NCI-H1930 (cell line): ENCODE measurements at places on chromosomes 3 and 15.

- no peak for DNase-seq
Observed at GRCh38 chr3:82558081-82558480, 796.6 kb upstream of the GBE1 start.

DNA sequence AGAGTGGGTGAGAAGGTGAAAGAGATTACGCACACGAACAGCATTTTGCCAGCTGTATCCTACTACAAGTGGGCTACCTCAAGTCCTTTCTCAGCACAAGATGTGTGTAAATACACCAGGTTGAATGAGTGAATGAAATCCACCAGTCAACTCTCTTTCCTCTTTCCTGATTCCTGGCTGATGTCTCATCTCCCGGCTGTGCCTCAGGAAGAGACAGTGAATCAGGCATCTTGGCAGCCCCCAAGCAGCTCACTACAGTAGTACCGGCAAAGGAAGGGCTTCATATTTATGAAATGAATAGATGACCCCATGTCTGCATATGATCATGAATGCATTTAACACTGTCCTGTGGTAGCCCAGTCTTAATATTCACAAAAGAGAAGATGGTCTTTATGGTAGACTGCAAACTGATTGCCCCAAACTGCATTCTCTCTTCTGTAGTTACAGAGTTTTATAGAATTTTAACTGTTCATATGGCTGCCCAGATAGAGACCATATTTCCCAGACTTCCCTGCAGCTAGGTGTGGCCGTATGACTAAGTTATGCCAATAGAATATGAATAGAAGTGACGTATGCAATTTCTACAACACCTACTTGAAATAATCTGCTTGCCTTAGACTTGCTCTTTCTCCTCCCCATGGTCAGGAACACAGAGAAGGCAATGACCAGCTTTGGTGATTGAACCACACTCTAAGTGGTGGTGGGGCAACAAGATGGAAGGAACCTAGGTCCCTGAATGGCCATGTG lies 22.7 kb downstream of the MGLL start:
- DNase-seq, result no peak

DNA sequence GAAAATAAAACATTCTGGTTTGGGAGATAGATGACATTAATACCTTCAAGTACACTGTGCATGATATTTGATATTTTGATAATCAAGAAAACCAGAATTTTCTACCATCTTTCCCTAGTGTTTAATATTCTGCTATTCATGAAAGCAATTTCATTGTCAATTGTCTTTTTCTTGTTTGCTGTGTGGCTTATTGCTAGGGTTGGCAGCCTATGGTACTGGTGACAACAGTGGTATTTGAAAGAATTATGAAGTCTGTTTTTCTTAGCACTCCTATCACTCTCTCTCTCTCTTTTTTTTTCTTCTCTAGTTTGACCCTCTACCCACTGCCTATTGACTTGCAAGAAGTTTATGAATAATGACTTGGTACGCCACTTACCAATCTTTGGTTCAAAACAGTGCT lies 15.4 kb downstream of the RNF13 start:
- DNase-seq, result no peak

DNA sequence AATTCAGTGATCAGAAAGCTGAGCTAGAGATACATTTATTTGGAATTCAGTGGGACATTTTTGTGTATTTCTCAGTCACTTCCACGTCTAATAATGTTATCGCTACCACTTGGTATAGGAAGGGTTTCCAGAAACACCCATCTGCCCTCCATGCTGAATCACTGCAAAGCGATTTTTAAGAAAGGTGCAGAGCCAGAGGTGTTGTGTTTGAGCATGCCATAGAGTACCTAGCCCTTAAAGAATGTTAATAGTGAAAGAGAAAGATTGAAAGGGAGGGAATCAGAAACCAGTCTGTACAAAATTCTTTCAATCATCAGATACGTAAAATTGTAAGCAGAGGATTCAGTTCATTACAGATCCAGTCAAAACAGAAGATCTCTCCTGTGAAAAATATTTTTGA lies 80.1 kb upstream of the ARL6 start:
- no peak for DNase-seq

- no peak for DNase-seq
Observed at GRCh38 chr15:93312891-93313486, 224.0 kb upstream of the RGMA start.

- DNase-seq, result no peak
Observed at GRCh38 chr15:50665938-50666337, 20.7 kb downstream of the TRPM7 start.

DNA sequence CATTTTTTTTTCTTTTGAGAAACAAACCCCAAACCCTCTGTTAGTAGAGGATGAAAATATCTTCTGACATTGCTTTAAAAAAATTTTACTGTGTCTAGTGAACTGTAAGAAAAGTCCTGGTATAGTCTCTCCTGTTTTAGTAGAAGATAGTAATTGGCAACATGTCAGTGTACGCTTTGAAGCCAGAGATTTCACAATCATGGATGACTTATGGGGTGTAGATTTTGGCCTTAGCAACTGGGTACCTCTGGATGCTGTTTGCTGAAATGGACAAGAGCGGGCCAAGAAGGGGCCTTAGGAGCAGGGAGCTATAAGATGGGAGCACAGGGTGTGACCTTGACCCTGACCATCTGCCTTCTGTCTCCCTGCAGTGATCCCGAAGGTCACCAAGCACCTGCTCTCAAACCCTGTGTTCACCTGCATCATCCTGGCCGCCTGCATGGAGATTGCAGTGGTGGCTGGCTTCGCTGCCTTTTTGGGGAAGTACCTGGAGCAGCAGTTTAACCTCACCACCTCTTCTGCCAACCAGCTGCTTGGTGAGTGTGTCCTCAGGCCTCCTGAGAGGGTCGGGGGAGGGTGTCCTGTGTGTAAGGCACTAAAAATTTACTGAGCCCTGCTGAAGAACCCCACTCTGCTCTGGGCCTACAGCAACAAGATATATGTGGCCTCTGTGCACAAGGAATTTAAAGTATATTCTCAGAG lies 266.7 kb downstream of the SLCO3A1 start:
- DNase-seq, result no peak

GRCh38 chr15:79990280-79990996 lies 19.4 kb upstream of the BCL2A1 start:
- no peak for DNase-seq

GRCh38 chr15:62895139-62895866 lies 147.2 kb upstream of the TPM1 start:
- no peak for DNase-seq

GRCh38 chr3:124652009-124652408 lies 78.2 kb upstream of the UMPS start:
- no peak for DNase-seq

GRCh38 chr15:92780843-92781242 lies 119.3 kb upstream of the CHD2 start:
- DNase-seq, result no peak

- no peak for DNase-seq
Observed at GRCh38 chr15:82081914-82082762, 36.3 kb upstream of the MEX3B start.

DNA sequence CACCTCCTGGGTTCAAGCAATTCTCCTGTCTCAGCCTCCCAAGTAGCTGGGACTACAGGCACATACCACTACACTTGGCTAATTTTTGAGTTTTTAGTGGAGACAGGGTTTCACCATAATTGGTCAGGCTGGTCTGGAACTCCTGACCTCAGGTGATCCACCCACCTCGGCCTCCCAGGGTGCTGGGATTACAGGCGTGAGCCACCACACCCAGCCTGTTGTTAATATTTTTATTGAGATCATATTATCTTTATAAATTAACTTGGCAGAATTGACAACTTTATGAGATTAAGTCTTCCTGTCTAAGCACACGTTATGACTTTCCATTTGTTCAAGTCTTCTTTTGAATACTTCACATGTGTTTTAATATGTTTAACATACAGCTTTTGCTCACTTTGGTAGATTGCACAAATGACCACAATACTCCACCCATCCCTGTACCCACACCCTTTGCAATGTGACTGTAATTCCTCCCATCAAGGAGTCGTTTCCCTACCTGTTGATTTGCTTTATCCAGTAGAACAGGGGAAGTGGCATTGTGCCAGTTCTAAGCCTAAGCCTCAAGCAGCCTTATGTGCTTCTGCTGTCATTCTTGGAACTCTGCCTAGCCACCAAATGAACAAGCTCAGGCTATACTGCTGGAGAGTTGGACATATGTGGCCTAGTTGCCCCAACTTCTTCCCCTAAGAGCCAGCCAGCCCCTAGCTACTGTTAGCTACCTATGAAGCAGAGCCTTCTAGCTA lies 8.2 kb downstream of the XYLB start:
- no peak for DNase-seq

DNA sequence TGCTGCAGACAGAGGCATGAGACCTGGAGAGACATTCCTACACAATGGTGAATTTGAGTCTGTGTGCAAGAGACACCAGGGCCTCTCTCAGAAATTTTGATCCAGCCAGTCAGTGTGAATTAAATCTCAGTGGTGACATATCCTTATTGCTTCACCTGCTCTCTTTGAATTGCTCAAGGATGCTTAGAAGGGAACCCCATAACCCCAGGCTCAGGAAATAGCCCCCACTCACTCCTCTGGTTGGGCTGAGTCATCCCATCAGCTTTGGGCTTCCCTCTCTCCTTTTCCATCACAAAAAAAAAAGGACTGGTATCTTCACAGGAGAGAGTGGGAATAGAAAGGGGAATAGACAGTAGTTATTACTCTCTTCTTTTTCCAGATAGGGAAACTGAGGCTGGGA lies 33.0 kb upstream of the LARS2 start:
- DNase-seq, result no peak

- no peak for DNase-seq
Observed at GRCh38 chr15:72229947-72230196, 1.1 kb downstream of the PKM start.

DNA sequence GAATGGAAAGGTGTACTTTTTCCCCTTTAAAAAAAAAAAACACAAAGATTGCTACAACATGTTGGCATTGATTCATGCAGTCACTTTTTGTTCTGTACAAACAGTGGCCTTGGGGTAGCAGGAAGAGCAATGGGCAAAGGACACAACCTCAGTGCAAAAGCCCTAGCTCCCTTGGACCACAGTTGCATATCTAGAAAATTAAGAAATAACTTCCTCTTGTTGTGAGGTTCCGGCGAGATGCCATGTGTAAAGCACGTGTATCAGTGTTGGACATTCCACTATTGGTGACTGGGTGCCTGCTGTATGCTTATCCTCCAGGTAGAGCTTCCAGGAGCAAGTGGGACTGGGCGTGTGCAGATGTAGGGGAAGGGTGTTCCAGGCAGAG lies 164.5 kb downstream of the THSD4 start:
- DNase-seq, result no peak

DNA sequence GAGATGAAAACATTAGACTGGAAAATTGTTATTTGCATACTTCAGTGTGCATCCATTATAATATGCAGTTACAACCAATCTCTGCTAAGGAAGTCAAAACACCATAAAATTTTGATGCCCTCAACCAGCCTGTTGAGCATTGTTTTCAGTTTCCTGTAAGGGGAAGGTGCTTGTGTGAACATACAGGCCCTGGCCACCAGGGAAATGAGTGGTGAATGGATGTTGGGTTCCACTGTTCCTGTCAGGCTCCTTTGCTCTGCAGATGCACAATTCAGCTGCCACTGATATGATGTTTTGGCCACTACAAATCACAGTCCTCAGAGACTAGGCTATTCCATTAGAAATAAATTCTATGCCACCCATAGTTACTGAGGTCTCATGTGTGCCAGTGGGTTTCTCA lies 184.6 kb downstream of the SYNPR start:
- no peak for DNase-seq

GRCh38 chr15:101035611-101036010 lies 116.5 kb downstream of the LRRK1 start:
- no peak for DNase-seq
